Activated CD4-positive, CD25-positive, alpha-beta regulatory T cell treated with anti-CD3 and anti-CD28 coated beads, Interleukin-2, amount 50 U/mL, for 72 hours (primary cell): ENCODE measurements at places on chromosomes 16 and 17.

DNA sequence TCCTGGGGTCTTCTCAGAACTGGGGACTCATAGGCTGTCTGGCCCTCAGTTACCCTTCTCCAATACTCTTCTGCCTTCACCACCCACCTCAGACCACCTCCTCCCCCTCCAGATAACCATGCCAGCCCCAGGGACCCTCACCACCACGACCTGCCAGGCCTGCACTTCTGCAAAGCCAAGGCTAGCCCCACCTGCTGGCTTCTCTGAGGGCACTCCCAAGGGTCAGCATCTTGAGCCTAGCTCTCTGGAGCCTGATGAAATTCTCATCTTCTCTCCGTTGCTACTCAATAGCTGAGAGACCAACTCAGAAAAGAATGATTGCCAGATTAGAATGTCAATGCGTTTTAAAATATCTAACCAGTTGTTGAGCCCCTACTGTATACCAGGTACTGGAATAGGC is 56.1 kb upstream of the LYRM9 start:
- DNase-seq: no peak

GRCh38 chr17:82175951-82176350 is 36.7 kb downstream of the CCDC57 start:
- no peak for DNase-seq

DNA sequence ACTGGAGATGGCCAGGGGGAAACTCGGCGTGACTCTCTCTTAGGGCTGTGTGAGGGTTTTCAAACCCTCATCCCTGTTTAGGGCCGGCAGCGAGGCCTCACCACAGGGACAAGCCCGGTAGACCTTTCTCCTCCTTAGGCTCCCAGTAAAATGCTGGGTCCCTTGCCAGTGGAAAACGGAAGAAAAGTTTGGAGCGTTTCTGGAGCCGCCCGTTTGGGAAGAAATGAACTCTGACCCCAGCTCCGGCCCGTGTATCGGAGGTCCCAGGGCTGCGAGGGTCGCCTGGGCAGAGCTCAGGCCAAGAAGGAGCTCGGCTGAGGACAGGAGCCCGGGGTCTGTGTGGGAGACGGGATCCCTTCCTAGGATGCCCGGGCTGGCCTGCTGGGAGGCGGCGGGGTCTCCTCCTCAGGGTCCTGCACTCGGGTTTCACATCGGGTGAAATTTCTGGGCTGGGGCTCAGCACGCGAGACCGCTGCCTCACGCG is 23.2 kb downstream of the ZNF213 start:
- DNase-seq: peak; percentile 40

GRCh38 chr16:75927810-75928209 is 201.5 kb upstream of the CPHXL start:
- no peak for DNase-seq

- DNase-seq: no peak
These were observed 8.9 kb downstream of the CIBAR2 start for GRCh38 chr16:85103114-85104079.

GRCh38 chr17:30920282-30920681 is 1.5 kb upstream of the ADAP2 start:
- no peak for DNase-seq

DNA sequence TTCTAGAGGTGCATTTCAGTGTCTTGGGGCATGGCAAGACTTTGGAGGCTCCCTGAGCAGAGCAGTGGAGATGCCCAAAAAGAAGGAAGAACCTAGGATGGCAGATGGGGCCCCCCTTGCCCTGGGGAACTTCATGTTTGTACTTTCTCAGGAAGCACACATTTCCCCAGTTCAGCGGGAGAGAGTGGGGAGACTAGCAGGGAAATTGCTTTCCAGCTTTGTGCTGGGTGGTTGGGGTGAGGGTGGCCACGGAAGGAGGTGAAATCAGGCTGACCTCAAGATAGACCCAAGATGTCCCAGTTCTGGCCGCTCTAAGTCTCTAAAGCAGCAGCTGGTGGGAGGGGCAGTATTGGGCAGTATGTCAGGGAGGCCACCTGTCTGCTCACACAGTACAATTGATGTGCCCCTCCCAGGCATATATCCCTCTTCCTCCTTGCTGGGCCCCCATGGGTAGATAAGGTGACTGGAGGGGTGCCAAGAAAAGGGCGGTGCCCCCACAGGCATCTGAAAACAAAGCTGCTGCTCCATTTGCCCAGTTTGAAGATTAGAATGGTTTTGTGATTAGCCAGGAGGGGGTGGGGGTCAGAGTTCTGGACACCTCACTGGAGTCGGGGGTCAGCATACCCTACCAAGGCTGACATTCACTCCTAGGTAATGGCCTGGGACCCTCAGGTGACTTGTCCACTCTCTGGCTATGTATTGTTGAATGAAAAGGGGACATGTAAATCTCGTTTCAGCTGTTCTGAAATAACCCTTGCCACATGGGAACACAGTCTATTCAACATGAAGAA is 17.1 kb upstream of the NAGLU start:
- no peak for DNase-seq

GRCh38 chr17:41800601-41801373 is 11.0 kb downstream of the P3H4 start:
- DNase-seq: no peak

GRCh38 chr16:23948949-23949411 is 113.2 kb downstream of the PRKCB start:
- no peak for DNase-seq

DNA sequence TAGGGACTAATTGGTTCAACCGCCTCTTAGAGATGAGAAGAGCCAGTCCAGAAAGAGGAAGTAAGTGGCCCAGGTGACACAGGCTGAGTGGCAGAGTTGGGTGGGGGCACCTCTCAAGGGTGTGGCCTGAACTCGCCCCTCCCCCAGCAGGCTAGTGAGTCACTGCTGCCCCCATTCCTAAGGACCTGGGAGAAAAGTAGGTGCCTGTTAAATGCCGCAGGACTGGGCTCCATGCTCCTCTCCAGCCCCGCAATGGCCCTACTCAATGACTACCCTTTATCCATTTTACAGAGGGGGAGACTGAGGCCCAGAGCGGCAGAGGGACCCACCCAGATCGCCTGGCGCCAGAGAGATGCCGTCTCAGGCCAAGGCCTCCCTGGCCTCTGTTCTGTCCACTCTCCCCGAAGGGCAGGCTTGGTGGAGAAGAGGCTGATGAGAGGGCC is 8.1 kb downstream of the TMEM235 start:
- DNase-seq: no peak

- DNase-seq: no peak
These were observed 33.8 kb upstream of the DDX52 start for GRCh38 chr17:37677021-37677420.

GRCh38 chr16:87492291-87492630 is 563 bp downstream of the ZCCHC14 start:
- no peak for DNase-seq

GRCh38 chr16:635573-636205 is 416 bp downstream of the METTL26 start:
- DNase-seq: no peak

- no peak for DNase-seq
These were observed 6.5 kb upstream of the BAHCC1 start for GRCh38 chr17:81388612-81389367.

DNA sequence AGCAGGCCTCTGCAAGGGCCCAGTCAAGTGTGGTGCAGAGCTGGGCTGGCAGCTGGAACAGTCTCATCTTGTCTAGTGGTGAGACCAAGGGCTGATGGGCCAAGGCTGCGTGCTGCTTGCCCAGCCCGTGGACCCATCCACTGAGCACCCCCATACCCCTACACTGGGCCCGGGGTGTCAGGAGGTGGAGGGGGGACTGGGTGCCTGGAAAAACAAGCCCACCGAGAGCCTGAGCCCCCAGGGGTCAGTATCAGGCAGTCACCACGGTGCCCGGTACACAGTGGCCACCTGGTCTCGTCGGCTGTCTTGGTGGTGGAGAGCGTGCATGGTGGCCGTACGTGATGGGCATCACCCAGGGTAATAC is 238.3 kb downstream of the SEC14L1 start:
- no peak for DNase-seq

DNA sequence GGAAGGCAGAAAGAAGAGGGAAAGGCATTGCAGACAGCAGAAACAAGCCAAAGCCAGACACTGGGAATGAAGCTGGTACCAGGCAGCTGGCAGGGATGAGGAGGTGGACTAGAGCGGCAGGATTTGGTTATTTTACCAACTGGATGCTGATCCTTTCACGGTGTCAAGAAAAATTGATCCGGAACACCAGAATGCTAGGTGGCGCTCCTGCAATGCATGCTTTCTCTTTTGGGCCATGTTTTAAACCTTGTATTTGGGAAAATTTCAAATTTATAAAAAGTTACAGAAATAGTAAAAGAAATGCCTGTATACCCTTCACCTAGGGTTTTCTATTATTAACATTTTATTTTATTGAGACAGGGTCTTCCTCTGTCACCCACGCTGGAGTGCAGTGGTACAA is 224.7 kb downstream of the SOX9 start:
- DNase-seq: no peak

- DNase-seq: no peak
These were observed 27.4 kb downstream of the TMEM132E start for GRCh38 chr17:34606763-34607162.

DNA sequence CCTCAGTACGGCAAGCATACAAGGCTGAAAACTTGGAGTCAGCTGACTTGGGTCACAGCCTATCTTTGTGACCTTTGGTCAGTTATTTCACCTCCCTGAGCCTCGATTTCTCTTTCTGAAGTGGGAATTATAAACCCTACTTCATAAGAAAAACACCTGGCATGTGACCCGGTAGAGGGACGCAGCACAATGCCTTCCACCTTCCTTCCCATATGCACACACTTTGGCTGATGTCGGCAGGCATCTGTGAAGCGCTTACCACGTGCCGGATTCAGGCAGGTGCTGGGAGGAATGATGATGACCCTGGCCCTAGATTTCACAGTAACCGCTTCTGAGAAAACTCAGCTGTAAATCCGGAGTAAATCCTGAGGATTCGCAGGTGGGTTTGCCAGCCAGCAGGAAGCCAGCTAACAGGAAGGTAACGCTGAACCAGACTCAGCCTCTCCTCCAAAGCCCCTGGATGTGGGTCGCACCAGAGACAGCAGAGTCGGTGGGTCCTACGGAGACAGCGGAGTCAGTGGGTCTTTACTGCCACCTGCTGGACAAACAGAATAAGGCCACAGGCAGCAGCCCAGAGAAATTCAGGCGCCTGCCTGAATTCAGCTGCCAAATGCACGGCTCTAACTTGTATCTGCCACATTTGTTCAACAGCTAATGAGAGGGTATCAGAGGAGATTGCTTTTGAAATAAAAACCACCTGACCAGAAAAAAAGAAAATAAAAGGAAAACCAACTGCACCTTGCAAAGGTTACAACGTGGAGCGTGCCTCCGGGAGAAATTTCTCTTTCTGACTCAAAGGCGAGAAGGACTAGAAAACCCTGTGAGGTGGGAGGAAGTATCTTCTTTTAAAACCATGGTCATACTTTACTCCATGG is 16.6 kb downstream of the COPRS start:
- peak; percentile 59 for DNase-seq

- DNase-seq: no peak
These were observed 2.0 kb downstream of the KLHL11 start for GRCh38 chr17:41863074-41863848.

DNA sequence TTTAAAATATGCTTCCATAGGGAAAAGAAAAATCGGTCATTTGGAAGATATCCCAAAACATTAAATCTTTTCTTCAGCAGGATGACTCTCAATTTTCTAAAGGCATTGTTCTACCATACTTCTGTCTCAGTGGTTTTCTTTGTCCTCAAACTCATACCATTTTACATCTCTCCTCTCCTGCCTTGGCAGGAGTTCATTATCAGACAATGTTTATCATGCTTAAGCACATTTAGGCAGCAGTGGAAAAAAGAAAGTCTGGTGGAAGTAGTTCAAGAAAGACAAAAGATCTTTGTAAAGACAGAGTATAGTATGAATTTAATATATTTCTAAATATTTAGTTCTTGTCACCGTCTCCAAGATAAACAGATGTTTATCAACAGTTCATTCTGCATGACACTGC is 68.2 kb downstream of the CDK12 start:
- no peak for DNase-seq

GRCh38 chr17:10018461-10018891 is 113.4 kb upstream of the RCVRN start:
- DNase-seq: no peak

GRCh38 chr16:81921843-81922584 is 89.3 kb downstream of the SDR42E1 start:
- DNase-seq: no peak

- no peak for DNase-seq
These were observed 6.7 kb downstream of the SYNGR2 start for GRCh38 chr17:78174870-78175642.

GRCh38 chr17:64306850-64307463 is 43.9 kb upstream of the TEX2 start:
- DNase-seq: peak; percentile 70

- DNase-seq: no peak
These were observed 18.4 kb downstream of the STX8 start for GRCh38 chr17:9557161-9557755.

- no peak for DNase-seq
These were observed 17.6 kb downstream of the GTF3C1 start for GRCh38 chr16:27531826-27532800.

DNA sequence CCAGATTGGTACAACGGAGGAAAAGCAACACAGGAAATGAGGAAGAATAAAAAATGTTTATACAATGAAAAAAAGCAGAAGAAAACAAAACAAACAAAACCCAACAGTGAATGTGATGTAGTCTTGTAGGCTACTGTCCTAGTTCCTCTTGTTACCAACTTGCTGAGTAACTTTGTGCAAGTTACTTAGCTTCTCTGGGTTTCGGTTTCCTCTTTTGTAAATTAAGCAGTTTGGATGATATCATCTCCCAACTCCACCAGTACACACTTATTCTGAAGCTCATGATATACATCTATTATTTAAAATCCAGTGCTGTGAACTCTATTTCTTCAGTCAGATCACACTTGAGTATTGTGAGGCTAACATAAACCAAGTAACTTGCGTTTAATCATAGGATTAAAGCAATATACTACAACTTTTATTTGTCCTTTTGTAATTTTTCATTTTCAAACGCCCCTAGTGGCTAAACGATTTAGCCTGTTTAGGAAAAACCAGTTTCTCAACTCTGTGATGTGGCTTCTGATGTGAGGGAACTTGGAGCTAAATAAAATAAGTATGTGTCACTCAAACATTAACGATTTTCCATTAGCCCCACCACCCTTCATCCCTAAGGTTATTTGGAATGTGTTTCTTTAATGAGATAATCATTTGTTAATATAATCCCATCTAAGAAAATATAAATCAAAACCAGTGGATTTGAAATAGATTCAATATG is 1.4 kb upstream of the UNK start:
- DNase-seq: no peak

GRCh38 chr16:31502981-31503380 is 5.2 kb downstream of the RUSF1 start:
- no peak for DNase-seq

- DNase-seq: no peak
These were observed 58.2 kb downstream of the MAF start for GRCh38 chr16:79542237-79542774.

GRCh38 chr17:44614862-44615261 is 41.4 kb upstream of the MEIOC start:
- DNase-seq: no peak
